ENCODE measurements at places on chromosomes 4 and X. TPM values are rescaled to one million over a fixed set of nuclear protein-coding genes. Genes with fewer than 3 reads are reported as not detected.

The ADH1A gene
- not detected for total RNA-seq

The RPS6KA6 gene
- total RNA-seq = 3.2 TPM

The STX18 gene
- total RNA-seq = 20.1 TPM

The CTAG2 gene
- total RNA-seq = not detected

The ASB9 gene
- total RNA-seq = 1.0 TPM

The FREM3 gene
- not detected for total RNA-seq

The STK32B gene
- total RNA-seq = 8.3 TPM

The GLRA3 gene
- not detected for total RNA-seq

The RBMXL3 gene
- not detected for total RNA-seq

The ARHGAP6 gene
- total RNA-seq = 0.11 TPM

The CSAG3 gene
- not detected for total RNA-seq

The RGS12 gene
- 26.7 TPM for total RNA-seq

The IBSP gene
- total RNA-seq = not detected

The TNIP3 gene
- 0.10 TPM for total RNA-seq

The DAPP1 gene
- 60.6 TPM for total RNA-seq

The AADAT gene
- total RNA-seq = 7.6 TPM

The GABRE gene
- 8.3 TPM for total RNA-seq

Measured in foreskin keratinocyte (primary cell).